Mononuclear cell (primary cell): ENCODE measurements at places on chromosomes 3 and 15. TPM values are rescaled to one million over a fixed set of nuclear protein-coding genes. Genes with fewer than 3 reads are reported as not detected.

The ARGFX gene
- not detected for total RNA-seq

The SST gene
- total RNA-seq, result not detected

The FAM81A gene
- 0.94 TPM for total RNA-seq

The SLC28A2 gene
- not detected for total RNA-seq

The SNTN gene
- total RNA-seq, result not detected

The TJP1 gene
- total RNA-seq, result 0.10 TPM

The WNT5A gene
- 0.42 TPM for total RNA-seq

The COLQ gene
- 1.9 TPM for total RNA-seq

The EHHADH gene
- under 0.01 TPM for total RNA-seq

The FAM227B gene
- 4.5 TPM for total RNA-seq

The MYEF2 gene
- total RNA-seq, result 14.1 TPM
